ENCODE measurements at places on chromosomes 12 and 14.

GRCh38 chr12:20868277-20868676, 57.8 kb downstream of the SLCO1B3 start:
- no peak for DNase-seq

DNA sequence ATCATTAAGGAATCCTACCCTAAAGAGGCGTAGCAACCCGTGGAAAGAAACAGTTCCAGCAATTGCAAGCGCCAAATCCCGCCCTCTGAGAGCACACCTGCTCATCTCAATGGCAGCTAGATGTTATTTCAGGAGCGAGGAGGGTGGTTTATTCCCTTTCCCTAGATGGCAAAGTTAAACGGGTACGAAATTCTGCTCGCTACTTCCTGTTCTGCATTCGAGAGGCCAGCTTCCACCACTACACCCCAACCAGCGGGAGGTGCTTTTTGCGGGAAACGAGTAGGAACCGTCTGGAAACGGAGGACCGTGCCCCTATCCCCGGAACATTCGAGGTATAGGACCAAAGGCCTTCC, 536 bp downstream of the VPS29 start:
- no peak for DNase-seq

DNA sequence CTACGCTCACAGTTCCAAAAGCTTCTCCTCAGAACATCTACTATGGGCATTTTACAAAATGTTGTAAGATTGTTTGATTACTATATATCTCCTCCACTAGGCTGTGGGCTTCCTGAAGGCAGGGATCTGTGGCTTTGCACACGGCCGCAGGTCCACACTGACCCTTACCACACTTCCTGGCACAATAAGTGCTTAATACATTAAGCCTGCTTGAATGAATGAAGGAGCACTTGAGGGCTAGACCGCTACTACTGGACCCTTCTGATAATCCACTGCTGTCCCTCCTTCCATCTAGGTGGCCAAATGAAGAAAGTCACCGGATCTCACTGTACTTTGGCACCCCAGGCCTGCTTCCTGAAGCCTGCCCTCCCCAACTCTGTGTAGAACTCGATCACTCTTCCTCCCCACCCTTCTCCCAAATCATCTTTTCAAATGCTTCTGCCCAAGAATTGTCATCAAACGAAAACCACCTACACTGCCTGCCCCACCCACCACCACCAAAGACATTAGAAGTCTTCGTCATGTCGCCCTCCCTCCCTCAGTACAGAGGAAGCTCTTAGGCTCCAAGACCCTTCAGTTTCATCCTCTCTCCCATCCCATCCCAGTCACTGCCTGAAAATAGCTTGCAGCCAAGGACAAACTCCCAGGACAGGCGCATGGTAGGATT, 596 bp upstream of the ZBTB39 start:
- no peak for DNase-seq

DNA sequence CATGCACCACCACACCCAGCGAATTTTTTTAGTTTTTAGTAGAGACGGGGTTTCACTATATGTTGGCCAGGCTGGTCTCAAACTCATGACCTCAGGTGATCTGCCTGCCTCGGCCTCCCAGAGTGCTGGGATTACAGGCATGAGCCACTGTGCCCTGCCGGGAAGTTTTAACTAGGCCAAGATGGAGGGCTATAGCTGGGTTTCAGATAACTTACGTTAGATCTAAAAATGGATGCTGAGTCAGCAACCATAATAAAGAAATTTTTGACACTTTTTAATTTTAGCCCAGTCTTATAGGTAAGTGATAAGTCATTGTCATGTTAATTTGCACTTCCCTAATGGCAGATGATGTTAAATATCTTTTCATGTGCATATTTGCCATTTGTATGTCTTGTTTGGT, 14.4 kb downstream of the ZDHHC17 start:
- no peak for DNase-seq

GRCh38 chr12:49854976-49855375, 12.1 kb upstream of the BCDIN3D start:
- DNase-seq: no peak

DNA sequence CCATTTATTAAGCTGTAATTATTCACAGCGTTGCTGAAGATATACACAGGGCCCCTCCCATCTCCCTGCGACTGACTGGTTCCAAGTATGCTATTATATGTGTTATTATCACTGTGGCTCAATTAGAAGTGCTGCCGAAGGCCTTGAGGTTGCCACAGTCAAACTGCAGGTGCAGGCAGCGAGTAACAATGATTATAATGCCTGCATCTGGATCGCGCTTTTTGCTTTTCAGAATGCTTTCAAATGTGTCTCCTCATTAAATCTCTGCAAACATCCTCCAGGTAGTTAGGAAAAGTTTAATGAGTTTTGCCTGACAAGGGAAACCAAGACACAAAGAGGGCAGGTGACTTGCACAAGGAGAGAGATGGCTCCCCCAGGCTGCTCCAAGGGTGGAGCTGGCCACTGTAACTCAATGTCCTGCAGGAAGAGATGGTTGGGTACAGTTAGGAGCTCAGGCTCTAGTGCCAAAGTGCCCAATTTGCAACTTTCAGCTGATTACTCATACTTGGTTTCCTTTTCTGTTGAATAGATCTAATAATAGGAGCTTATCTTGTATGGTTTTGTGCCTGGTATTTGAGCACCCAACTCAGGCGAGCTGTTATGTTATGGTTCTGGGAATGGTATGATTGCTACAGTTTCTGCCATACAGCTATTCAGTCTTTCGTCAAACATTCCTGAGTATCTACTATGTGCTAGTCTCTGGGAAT, 1.7 kb upstream of the SYNE3 start:
- no peak for DNase-seq

DNA sequence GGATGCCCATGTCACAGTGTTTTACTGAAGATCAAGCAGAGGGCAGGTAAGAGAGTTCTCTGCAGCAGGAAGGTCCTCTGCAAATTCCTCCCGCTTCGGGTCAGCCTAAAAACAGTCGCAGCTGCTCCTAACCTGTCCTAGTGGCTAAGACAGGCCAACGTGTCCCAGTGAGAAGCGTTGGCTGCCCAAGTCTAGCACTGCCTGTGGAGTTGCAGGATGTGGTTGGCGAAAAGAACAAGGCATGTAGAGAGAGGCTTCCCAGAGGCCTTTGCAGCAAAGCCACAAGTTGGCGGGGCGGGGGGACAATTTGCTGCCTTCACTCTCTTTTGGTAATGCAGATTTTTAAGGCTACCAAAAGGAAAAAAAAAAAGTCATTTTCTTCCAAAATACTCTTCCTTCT, 340.1 kb downstream of the BCL11B start:
- no peak for DNase-seq

GRCh38 chr12:101877806-101878242, 444 bp downstream of the DRAM1 start:
- DNase-seq: no peak

GRCh38 chr12:54853933-54854538, at the start of gene MUCL1:
TSS of gene MUCL1 (plus strand) at chr12:54854516. CDS start at chr12:54854583, 67 bp downstream.
- peak; percentile 7 for DNase-seq

DNA sequence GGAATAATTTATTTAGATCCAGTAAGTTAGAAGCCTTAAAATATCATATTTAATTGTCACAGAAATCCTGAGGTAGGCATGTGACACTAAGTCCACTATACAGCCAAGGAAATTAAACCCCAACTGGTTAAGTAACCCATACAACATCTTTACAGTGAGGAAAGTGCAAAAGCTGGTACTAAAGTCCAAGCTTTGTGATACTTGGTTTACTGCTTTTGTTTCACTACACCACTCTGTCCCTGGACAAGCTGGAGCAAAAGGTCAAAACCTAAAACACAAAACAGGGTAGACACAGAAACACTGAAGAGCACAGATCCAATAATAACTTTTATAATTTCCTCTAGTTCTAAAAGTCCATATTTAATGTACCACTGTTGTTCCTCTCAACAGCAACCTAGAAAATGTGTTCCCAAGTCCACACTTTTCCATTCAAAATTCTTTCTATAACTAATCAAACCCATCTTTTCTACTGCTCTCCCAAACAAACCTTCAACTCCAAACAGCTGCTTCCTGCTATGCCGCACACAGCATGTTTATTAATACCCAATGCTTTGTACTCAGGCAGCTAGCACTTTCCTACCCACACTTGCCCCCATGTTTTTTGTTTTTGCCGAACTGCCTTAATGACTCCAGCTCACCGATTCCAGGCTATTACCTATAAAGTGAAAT, 90.9 kb downstream of the MED13L start:
- no peak for DNase-seq

DNA sequence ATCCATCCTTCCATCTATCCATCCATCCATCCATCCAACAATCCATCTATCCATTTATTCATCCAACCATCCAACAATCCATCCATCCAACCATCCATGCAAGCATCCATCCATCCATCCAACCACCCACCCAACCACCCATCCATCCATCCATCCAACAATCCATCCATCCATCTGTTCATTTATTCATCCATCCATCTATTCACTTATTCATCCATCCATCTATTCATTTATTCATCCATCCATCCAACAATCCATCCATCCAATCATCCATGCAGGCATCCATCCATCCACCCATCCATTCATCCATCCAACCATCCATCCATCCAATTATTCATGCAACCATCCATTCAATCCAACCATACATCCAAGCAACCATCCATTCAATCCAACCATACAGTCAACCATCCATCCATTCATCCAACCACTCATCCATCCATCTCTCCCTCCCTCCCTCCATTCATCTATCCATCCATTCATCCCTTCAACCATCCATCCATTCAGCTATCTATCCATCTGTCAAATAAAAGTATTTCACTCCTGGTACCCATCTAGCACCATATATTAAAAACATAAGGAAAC, 86.1 kb downstream of the KSR2 start:
- no peak for DNase-seq

DNA sequence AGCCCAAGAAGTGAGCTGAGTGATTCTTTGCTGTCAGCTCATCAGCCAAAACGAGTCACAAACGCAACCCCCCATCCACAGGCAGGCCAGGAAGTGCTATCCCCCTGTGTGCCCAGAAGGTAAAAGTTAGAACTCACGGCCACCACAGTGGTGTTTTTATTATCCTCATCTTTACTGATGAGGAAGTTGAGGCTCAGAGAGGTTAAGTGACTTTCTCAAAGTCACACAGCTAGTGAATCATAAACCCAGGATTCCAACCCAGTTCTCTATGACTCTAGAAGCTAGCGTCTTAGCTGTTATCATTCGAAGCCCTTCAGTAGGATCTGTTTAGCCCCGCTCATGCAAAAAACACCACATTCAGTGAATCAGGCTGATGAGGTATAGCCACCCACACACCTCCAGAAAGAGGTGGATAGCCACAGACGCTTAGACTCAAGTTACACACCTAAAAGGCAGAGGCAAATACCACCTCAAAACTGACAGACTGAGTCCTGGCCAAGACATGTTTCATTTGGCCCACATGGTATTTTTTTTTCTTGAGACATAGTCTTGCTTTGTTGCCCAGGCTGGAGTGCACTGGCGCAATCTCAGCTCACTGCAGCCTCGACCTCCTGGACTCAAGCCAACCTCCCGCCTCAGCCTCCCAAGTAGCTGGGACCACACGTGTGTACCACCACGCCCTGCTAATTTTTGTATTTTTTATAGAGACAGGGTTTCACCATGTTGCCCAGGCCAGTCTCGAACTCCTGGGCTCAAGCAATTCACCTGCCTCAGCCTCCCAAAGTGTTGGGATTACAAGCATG, 100.7 kb downstream of the SCARB1 start:
- DNase-seq: no peak

- no peak for DNase-seq
Measured at GRCh38 chr14:89760086-89760485, 194.4 kb downstream of the EFCAB11 start.

GRCh38 chr12:25121916-25122315, 73.0 kb downstream of the DNAI7 start:
- DNase-seq: no peak

GRCh38 chr14:63262446-63262845, 56.3 kb downstream of the GPHB5 start:
- no peak for DNase-seq

GRCh38 chr14:103317251-103317650, 16.8 kb upstream of the EIF5 start:
- no peak for DNase-seq

Measured in AG09319 (cell line).